ENCODE measurements at places on chromosomes 16 and 17.

GRCh38 chr16:29705030-29705429 lies 26.1 kb downstream of the QPRT start:
- DNase-seq = no peak

- no peak for DNase-seq
Measured at GRCh38 chr17:39737206-39737759, 455 bp upstream of the GRB7 start.

DNA sequence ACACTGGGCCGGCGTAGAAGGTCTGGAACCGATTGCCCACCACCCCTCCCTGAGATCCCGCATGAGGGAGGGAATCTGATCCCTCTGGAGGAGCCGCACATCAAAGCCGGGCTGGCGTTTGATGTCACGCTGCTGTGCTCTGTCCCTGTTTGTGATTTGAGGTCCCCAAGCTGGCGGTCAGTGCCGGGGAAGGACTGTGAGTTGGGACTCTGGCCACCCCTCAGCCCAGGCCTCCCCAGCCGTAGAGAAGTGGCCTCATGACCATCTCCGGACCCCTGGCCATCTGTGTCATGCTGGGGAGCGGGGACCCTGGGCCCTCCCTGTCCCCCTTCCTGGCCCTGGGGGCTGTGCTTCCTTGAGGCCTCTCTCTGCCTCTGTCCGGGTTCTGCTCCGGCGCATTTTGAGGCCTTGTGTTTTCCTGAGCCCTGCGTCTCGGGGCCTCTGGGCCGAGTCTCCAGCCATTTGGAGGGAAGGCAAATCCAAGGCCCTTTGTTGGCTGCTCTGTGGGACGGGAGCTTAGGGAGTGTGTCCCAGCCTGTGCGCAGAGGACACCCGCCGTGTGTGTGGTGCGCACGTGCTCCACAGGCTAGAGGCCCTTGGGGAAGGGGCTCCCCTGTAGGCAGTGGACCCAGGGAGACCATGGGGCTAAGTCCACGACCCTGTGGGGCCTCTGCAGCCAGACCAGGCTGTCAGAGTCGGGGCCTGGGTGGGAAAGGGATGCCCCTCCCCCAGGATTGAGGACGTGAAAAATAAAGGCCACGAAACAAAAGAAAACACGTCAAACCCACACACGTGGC lies 15.1 kb downstream of the ASPSCR1 start:
- DNase-seq = no peak

GRCh38 chr16:87295259-87295658 lies 21.9 kb downstream of the C16orf95 start:
- no peak for DNase-seq

GRCh38 chr16:22635357-22635761 lies 124.7 kb downstream of the NPIPB5 start:
- no peak for DNase-seq

All from urothelium cell line (cell line).